Amniotic stem cell (primary cell): ENCODE measurements at places on chromosomes 4 and X.
A peak's percentile ranks its signal among the peaks of the same experiment; 100 is the strongest.

DNA sequence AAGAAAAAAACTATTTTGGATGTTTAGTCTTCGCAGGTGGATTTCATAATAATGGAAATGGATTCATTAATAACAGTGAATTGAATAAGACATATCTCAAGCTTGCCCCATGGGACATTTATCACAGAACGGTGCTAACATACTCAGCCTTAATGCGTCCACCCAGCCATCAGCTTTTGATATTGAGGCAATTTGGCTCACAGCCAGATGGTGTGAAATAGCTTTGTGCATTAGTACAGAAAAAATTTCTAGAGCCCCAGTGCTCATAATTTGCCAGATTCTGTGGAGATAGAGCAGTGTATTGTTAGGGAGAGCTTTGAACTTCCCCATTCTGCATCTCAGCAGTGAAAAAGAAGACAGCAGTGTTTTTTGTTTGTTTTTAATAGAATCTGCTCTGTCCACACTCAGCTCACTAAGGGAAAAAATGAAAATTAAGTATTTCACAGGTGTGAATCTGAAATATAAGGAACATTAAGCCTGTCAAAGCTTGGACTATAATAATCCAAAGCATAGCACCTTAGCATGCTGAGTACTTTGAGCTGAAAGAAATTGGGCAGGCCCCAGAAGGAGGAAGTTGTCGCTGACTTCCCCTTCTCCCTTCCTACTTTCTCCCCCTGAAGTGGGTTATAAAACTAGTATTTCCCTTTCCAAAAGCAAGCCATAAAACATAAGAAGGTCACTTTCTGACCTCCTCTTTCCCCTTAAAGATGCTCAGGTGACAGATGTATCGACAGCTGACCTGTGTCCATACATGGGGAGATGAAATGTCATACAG lies 295.8 kb downstream of the MAGEB5 start:
- DNase-seq = no peak

DNA sequence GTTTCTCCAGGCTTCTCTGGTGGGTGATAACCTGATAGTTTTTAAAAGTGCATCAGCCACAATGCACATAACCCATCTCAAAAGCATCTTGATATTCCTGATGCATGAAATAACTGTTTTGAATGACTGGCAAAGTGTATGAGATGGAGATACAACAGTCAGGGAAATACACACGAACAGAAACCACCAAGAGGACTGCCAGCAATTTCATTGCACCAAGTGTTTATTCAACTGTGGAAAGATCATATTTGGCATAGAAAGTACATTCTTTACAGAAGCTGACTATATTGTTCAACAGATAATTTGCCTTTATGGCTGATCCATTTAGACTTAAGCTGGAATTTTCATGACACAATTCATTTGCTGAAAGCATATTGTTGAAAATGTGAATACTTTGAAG lies 139.5 kb downstream of the SLIT2 start:
- DNase-seq = no peak

GRCh38 chrX:30183554-30183953 lies 31.8 kb upstream of the MAGEB2 start:
- DNase-seq = no peak

GRCh38 chr4:1053080-1053661 lies 41.7 kb downstream of the FGFRL1 start:
- DNase-seq = peak; percentile 68

DNA sequence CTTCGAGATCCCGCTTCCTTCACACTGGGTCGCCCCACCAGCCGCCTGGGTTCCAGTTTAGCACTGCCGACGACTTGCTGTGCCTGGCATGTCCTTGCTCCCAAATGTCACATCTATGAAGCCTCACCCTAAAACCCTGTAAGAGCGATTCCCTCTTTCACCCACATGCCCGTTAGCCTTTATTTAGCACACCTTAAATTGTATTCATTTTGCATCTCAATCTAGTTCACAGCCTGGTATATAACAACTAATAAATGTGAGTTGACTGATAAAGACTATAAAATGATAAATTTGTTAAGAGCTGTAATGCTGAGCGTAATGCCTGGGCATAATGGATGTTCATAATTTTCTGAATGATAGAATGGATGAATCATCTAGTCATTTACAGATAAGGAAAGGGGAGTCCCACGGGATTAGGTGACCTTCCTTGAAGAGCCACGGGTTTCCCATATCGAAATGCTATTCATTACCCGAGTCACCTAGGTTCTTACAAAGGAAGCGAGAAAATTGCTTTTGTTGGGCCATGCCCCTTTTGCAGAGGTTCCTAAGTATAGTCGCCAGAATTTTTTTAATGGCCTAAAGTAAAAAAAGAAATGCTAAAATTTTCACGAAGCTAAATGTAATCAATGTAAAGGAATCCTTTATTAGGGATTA lies 1.1 kb upstream of the AP1S2 start:
- DNase-seq = no peak

GRCh38 chr4:87053802-87054767 lies 119.3 kb downstream of the AFF1 start:
- DNase-seq = no peak

- no peak for DNase-seq
Measured at GRCh38 chr4:107312366-107312765, 276.3 kb upstream of the DKK2 start.

DNA sequence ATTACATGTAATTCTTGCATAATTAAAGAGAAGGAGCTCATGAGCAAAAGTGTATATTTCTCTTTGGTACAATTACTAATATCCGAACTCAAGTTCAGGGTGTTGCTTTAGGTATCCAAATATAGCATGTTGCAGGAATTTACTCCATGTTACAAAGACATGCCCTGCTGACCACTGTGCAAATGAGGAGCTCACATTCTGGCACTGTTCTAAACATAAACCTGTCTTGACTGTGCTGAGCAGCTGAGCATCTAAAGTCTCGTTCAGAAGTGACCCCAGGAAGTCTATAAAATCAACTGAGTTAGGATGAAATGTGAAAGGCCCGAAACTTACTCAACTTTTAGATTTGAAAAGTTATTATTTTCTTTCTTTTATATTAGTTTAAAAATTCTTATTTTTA lies 124.3 kb downstream of the STIM2 start:
- DNase-seq = no peak

DNA sequence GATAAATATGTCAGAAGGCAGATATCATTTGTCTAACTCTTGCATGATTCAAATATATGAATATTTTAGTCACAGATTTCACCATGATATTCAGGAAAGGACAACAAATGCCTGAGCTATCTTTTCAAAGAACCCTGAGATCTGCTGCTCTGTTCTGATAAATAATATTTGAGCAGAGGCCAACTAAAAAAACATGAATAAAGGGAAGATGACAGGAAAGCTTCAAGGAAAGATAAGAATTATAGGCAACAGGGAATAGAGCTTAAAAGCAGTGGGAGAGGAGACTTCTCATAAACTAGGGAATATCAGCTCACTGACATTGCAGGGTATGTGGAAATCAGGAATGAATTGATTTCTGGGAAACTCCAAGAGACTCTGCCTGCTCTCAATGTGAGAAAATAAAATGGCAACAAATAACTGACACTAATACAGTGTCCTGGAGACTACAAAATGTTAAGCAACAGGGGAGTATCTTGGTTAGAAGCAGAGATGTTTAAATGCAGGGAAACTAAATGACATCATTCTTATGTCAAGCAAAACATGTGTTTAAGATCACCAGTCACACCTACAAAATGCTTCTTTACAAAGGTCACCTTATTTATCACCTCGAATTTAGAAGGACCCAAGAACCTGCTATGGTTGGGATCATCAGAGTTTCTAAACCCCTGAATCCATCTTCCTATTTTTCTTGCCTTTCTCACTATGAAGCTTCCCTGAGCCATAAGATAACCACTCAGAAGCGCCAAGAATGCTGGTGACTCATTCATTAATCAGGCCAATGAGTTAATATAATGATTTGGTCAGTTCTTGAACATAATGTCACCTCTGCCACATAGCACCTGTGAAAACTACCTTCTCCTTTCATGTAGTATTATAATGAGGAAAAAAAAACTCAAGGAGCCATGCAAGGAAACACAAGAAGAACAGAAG lies 78.1 kb downstream of the NDST3 start:
- no peak for DNase-seq

GRCh38 chr4:150867148-150867547 lies 147.9 kb downstream of the LRBA start:
- DNase-seq = peak; percentile 81

DNA sequence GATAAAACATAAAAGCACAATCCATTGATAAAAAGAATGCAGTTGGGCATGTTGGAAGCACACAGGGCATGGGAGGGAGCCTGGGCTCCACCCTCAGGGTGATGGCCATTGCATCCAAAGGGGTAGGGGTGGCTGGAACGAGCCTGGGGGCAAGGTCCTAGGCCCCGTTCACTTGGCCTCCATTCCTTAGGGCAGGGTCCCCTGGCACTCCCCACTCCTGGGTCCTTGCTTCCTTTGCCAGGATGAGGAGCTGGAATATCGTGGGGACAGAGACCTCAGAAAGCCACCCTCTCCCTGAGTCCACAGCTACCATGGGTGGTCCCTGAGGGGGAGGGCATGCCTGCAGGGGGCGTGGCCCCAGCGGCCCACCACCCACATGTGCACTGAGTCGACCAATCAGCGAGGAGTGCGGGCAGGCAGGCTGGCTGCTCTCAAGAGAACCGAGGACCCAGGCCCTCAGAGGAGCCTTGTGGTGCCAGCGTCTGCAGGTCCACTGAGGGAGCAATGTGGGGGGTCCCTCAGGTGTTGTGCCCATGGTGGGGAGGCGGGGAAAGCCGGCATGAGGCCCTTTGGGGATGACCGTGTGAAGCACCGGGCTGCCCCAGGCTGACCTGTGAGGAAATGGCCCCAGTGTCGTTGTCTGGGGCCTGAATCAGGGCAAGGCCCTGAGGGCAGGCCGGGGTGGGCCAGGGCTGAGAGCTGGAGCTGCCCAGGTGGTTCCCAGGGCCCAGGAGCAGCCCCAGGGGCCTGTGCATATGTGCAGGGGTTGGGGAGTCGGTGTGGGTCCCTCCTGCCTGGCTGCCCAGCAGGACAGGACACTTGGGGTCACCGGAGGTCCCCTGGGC lies 78.6 kb upstream of the AMELX start:
- DNase-seq = no peak

DNA sequence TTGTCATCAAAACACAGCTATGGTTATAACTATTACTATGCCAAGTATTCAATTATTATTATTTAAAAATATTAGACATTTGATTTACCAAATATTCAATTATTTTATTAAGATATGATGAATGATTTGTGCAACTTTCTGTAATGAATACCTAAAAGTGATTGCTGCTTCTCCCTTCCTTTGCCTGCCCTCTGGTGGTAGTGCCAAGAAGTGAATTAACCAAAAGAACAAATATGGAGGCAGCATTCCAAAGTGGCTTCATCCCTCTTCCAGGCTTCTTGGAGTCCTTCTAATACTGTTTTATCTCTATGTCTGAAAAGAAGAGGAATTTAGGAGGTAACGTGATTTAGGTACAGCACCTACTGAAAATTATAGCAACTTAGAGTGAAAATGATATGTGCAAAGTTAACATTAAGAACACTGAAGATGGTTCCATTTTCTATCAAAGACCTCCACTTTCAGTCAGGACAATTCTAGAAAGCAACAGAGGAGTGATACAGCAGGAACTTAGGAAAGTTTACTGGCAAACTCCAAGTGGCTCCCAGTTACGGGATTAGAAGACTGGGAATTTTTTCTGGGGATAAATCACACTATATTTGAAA lies 43.0 kb downstream of the ENPEP start:
- DNase-seq = peak; percentile 23

GRCh38 chr4:172946503-172946902 lies 222.1 kb upstream of the GALNT7 start:
- DNase-seq = no peak

DNA sequence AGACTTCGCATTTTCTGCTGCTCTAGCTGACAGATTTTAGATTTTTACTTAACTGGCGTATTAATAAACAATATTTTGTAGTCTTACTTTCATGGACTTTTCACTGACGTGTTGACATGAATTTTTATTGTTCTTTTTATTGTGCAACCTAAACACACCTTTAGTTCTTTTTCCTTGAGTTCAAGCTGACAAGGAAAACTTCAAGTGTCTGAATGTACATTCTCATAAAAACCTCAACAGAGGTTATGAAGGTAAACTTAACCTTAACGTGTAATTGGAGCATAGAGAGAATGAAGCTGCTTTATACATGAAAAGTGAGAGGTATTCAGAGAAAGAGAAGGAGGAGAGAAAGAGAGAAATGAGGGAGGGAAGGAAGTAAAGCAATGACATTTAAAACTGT lies 364.3 kb upstream of the CT83 start:
- no peak for DNase-seq

DNA sequence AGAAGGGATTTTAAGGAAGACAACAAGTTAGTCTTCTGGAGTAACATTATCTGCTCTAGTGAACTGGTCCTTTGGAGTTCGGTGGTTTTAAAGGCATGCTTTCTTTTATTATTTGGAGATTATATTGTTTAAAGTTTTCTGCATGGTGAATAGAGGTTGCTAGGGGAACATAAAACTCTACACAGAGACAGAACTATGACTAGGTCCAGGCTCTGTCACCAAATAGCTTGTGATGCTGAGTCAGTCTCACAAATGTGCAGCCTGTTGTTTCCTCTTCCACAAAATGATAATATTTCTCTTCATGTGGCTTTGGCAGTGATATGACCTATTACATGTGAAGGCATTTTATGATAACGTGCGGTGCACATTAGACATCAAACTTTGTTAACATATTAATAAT lies 132.6 kb downstream of the PACRGL start:
- DNase-seq = no peak

GRCh38 chrX:12570859-12571501 lies 220.2 kb upstream of the PRPS2 start:
- DNase-seq = no peak

DNA sequence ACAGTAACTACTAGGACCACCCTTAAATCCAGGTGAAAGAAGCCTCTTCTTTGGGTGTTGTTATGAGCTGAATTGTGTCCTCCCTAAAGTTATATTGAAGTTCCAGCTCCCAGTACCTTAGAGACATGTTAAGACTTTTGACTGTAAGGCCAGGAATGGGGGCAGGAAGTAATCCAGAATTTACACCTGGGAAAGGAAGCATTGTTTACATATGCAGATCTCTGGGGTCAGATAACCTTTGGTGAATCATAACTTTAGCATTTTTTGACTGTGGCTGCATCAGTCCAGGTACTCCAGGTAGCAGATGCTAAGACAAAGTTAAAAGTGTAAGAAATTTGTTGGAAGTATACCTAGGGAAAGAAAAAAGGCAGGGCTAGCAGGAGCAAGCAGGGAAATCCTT lies 104.9 kb upstream of the CENPE start:
- DNase-seq = no peak

GRCh38 chrX:29903360-29903759 lies 312.0 kb upstream of the MAGEB2 start:
- DNase-seq = peak; percentile 1

- no peak for DNase-seq
Measured at GRCh38 chr4:166274136-166274761, 401.2 kb downstream of the TLL1 start.

DNA sequence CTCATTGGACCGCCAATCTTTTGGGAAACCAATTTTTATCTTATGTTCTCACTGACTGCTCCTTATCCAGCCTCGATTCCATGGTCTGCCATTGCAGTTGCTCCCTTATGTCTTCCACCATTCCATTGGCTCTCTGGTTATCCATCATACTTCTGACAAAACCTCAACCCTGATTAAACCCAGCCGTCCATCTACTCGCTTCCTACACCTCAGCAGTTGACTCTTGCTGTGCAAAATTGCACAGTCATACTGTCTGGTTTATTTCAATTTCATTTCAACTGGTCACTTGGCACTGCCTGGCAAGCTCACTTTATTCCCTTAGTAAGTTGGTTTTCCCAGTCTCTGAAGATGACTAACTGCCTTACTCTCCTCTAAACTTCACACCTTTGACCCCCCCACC lies 26.2 kb downstream of the ARL9 start:
- DNase-seq = no peak

- peak; percentile 72 for DNase-seq
Measured at GRCh38 chr4:15893962-15894361, 44.6 kb downstream of the FGFBP1 start.
